ENCODE measurements at places on chromosomes 7 and 10. TPM values are rescaled to one million over a fixed set of nuclear protein-coding genes. Genes with fewer than 3 reads are reported as not detected.

DNA sequence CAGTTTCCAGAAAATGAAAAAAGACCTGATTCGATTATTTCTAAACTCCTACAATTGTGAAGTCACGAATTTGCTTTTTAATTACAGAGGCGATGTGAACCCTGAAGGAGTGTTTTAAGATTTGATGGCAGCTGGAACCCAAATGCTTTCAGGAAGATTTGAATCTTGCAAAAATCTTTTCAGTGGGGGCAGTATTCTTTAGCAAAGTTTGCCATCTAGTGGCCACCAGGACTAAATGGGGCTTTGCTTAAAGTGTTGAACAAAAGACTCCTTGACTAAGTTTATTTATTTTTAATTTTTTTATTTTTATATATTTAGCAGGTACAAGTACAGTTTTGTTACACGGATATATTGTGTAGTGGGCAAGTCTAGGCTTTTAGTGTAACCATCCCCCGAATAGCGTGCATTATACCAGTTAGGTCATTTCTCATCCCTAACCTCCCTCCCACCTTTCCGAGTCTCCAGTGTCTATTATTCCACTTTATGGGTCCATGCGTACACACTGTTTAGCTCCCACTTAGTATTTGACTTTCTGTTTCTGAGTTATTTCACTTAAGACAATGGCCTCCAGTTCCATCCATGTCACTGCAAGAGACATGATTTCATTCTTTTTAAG, 98.8 kb downstream of the CACNB2 start:
- DNase-seq = no peak

- DNase-seq = no peak
Measured at GRCh38 chr10:25417611-25418010, 242.8 kb downstream of the GPR158 start.

DNA sequence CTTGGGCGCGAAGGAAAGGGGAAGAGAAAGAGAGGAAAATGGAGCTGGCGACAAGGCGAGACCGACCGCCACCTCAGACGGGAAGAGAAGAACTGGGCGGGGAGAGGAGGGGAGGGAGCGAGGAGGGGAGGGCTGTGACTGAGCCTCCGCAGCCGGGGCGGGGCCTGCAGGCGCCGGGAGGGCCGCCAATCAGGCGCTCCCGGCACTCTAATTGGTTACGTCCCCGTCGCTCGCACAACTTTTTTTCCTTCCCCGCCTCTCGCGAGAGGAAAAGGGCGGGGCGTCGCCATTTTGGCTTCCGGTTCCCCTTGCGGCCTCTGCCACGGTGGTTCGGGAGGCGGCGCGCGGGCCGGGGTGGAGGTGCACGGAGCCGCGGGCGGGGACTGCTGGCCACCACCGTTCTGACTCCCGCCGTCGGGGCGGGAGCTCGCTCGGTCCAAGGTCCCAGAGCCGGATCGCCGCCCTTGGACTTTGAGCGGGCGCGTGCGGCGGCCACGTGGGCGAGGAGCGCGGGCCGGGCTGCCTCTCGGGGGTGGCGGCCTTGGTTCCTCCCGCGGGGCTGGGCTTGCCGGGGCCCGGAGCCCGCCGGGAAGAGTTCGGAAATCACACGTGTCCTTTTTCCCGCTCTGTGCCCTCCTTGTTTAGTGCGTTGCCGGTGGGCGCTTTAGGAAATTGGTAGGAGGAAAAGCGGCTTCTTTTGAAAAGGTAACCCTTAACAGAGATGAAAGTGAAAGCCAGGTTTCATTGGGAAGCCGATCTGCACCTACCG, at the start of gene GDI2:
GDI2 (minus strand) TSS at position 94 of the 769 bp plus-strand sequence. CDS start 176 bp downstream, outside the sequence.
- DNase-seq = peak; percentile 95

- DNase-seq = no peak
Measured at GRCh38 chr7:29359482-29360093, 165.0 kb downstream of the CHN2 start.

DNA sequence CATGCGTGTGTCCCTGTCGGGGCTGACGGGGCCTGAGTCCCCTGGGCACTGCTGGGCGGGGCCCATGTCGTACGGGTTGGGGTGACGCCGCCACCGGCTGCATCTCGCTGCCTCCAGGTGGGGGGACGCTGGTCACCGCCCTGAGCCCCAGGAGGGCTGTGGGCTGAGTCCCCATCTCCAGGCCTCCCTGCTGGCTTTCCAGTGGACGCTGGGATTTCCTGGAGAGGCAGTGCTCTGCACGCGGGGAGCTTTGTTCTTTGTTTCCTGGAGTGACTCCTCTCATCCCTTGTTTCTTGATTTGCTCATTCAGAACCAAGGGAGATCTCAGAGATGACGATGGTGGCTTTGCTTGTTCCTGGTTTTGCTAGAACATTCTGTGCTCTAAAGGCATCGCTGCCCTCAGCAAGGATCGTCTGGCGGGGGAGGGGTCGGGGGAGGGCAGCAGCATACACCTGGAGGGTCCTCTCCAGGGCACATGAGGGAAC, 21.0 kb downstream of the PWWP2B start:
- no peak for DNase-seq

DOCK1 gene
- 30.8 TPM for total RNA-seq

HOXA10 gene
- total RNA-seq = 26.7 TPM
